ENCODE measurements at places on chromosomes 7 and 10. TPM values are rescaled to one million over a fixed set of nuclear protein-coding genes. Genes with fewer than 3 reads are reported as not detected.

DNA sequence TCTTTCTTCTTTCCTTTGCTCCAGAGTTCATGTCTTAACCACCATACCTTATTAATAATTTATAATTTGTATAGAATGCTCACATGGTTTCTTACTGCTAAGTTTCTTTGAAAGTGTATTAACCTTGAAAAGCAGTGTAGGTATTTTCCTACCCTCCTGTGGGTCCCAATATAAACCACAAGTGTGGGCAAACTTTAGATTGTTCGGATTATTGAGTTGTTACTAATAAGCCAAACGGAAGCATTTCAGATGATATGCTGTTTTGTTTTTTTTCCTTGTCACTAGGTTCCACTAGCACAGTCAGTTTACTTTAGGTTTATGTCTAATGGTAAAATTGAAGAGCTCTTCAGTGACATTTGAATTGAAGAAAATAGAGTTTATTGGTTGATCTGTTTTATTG lies 10.2 kb downstream of the SSBP1 start:
- DNase-seq, result no peak
- H3K27me3 ChIP-seq, result no peaks in the 10 kb centered on the region
- H3K36me3 ChIP-seq, result peaks cover 80% of the 10 kb centered on the region
- no peaks in the 10 kb centered on the region for H3K4me1 ChIP-seq

MLXIPL gene
- total RNA-seq, result 19.5 TPM

DNA sequence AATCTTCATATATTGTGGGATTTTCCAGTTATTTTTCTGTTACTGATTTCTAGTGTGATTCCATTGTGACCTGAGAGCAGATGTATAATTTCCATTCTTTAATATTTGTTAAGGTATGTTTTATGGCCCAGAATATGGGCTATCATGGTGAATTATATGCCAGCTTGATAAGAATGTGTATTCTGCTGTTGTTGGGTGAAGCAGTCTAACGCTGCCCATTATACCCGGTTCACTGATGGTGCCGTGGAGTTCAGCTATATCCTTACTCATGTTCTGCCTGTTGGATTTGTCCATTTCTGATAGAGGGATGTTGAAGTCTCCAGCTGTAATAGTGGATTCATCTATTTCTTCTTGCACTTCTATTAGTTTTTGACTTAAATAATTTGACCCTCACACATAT lies 41.7 kb downstream of the DYNC2I1 start:
- no peak overlapping the region for H3K4me3 ChIP-seq
- peaks cover 26% of the 10 kb centered on the region for H3K36me3 ChIP-seq
- no peaks in the 10 kb centered on the region for H3K27me3 ChIP-seq
- no peak overlapping the region for H3K27ac ChIP-seq
- no peaks in the 10 kb centered on the region for H3K4me1 ChIP-seq

XRCC2 gene
- total RNA-seq, result 0.45 TPM

GRCh38 chr7:102221961-102222360 lies 64.7 kb upstream of the SH2B2 start:
- no peak for DNase-seq
- H3K36me3 ChIP-seq, result no peaks in the 10 kb centered on the region
- H3K4me3 ChIP-seq, result no peak overlapping the region
